Cortex of kidney (tissue), 1 donor: ENCODE measurements at places on chromosomes 6 and 20.

DNA sequence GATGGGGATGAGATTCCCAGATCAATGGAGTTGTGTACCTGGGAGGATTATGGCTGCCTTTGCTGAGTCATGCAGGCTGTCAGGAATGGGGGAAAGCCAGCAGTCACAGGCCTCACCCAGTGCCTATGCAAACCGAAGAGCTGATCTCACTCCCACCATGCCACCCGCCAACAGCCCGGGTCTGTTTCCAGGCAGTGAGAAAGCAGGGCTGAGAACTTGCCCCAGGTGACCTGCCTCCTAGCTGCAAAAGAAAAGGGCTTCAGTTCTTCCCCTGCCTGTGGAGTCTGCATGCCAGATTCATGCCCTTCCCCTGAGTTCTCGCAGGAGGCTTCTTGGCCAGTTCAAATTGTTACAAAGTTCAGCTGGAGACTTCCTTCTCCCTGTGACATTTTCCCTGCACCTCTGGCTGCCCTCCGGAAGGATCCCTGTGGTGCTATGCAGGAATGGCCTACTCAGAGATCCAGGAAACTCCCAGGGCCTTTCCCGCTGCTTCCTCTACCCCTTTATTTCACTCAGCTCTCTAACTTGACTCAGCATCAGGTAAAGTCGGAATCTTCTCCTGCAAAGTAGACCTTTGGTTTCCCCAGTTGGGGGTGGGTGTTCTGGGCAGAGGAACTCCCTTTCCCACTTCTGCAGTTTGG lies 71.5 kb upstream of the B3GAT2 start:
- no peak for DNase-seq

GRCh38 chr6:77502981-77503380 lies 39.7 kb upstream of the HTR1B start:
- no peak for DNase-seq

DNA sequence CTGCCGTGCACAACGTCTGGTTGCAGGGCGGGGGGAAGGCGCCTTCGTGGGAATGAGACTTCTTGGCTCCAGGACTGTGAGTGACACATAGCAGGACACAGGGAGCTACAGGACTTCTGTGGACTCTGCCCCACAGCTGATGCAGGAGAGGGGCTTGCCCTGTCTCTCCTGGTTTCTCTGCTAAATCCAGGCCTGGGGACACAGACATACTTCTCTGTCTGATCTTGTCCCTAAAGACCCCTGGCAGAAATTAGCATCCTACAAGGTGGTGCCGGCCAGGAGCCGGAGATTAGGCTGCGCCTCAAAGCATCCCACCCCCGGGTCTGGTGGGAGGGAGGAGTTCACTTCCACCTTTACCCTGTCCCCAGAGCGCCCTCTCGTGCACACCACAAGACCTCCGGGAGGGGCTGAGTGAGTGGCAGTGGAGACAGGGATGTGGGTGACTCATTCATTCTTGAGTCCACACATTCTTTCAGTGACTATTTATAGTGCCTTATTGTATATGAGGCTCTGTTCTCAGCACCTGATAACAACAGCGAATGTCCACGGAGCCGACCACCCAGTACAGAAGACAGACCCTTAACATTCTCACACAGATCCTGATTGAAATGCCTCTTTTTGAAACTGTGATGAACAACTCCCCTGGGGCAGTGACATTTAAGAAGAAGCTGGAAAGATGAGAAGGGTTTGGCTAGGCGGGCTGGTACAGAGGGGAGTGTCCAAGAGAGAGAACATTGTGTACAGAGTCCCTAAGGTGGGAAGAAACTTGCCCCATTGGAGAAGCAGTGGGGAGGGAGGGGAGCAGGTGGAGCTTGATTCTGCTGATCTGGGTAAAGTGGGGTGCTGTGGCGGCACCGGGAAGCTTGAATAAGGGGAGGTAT lies 39.0 kb downstream of the GMPR start:
- DNase-seq, result no peak

- no peak for DNase-seq
Observed at GRCh38 chr6:116010790-116011401, 49.8 kb downstream of the FRK start.

GRCh38 chr6:64225503-64225902 lies 589.9 kb downstream of the PHF3 start:
- DNase-seq, result no peak
